Lower lobe of right lung (tissue), 2 donors: ENCODE measurements at places on chromosomes 7 and 10. TPM values are rescaled to one million over a fixed set of nuclear protein-coding genes. Genes with fewer than 3 reads are reported as not detected.

Gene RBAK
- 10.4 TPM for total RNA-seq

Gene CYP2W1
- not detected for total RNA-seq

Gene ZFAND4
- 15.7 TPM for total RNA-seq

DNA sequence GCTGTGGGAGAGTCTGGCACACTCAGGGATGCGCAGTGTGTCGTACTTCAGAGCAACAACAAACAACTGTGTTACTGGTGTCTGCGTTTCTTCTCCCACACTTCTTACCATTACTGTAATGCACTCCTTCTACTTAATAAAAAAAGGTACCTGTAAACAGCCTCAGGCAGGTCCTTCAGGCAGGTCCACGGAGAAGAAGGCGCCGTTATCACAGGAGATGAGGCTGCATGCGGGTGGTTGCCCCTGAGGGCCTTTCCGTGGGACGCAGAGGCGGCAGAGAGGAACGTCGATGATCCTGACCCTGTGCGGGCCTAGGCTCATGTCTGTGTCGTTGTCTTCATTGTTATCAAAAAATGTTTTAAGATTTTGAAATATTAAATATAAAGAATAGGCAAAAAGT is 29.4 kb downstream of the NKX6-2 start:
- no peak for DNase-seq

DNA sequence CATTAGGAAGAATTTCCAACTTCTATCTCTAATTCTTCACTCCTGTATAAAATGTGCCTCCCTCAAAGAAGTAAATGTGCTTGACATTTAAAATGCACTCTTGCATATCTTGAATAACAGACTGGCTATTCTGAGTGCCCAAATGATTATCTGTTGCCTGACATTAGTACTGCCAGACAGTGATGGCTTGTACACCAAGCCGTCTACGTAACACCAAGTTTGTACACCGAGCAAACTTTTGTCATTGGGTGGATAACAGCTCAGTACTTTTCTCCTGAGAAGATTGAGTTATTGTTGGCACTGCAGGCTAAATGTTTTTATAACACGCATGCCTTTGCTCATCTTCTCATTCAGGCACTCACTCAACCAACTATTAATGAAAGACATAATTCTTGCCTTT is 137.2 kb downstream of the DOCK4 start:
- DNase-seq, result no peak

GRCh38 chr7:104089612-104090011 is 100.2 kb upstream of the RELN start:
- DNase-seq, result no peak

GRCh38 chr7:135143885-135144668 is 3.8 kb upstream of the TMEM140 start:
- no peak for DNase-seq

- no peak for DNase-seq
Observed at GRCh38 chr7:138550337-138550736, 90.3 kb downstream of the TRIM24 start.

DNA sequence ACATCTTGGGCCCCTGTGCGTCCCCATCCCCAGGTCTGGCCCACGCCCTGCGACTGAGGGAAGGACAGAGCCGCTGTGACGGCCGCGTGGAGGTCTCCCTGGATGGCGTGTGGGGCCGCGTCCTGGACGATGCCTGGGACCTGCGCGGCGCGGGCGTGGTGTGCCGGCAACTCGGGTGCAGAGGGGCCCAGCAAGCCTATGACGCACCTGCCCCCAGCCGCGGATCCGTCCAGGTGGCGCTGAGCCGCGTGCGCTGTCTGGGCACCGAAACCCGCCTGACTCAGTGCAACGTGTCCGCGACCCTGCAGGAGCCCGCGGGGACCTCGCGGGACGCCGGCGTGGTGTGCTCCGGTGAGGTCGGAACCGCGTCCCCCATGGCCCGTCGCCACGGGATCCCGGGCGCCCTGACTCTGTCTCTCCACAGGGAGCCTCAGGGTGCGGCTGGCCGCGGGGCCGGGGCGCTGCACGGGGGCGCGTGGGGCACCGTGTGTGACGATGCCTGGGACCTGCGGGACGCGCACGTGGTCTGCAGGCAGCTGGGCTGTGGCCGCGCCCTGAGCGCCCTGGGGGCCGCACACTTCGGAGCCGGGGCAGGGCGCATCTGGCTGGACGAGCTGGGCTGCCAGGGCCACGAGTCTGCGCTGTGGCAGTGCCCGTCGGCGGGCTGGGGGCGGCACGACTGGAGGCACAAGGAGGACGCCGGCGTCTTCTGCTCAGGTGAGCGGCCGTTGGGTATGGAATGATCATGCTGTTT is 5.9 kb downstream of the SCART1 start:
- no peak for DNase-seq

- no peak for DNase-seq
Observed at GRCh38 chr7:20417675-20418382, 87.1 kb downstream of the ITGB8 start.
